ENCODE measurements at places on chromosomes 6 and 20.

DNA sequence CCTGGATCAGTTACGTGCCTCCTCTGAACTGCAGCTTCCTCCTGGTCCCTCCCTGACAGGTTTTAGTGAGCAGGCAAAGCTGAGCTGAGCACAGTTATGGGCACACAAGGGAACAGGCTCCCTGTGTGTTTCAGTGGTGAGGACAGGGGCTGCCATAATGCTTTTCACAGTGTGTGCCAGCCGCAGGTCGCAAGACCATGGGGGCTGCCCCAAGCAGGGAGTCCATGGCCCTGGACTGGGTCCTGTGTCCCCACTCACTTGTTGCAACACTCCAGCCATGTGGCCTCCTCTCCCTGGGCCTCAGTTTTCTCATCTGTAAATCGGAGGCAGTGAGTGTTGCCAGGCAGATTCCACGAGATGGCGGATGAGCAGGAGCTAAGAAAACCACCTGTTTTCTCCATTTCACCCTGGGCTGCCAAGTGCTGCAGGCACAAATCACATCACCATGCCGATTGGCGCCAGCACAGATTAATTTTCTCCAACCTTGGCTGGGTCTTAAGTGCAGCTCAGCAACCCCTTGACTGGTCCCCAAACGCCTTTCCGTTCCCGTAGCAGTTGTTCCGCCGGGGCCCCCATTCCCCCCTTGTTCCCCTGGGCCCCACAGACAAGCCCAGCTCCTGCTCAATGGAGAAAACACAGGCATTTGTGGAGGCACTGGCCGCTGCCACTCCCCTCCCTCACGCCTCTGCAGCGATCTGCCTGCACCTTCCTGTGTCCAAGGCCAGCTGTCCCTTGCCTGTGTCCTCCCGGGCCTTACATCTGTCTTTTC lies 57.1 kb upstream of the NNAT start:
- DNase-seq, result no peak

DNA sequence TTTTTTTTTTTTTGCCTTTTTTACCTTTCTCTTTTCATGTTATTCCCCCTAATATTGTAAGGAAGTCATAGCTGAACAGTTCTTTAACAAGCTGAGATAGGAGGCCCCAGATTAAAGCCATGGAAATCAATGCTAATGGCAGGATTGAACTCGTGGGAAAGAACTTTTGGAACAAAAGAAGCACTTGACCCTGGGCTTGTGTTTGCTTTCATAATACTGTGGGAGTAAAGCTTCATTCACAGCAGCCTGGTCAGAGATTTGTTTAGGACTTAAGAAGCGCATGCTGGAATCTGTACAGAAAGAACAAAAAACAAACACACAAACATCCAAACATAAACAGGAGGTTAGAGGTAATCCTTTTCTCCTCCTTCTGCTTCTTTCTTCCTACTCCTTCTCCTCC lies 5.1 kb downstream of the HEY2 start:
- no peak for DNase-seq

- DNase-seq, result no peak
Measured at GRCh38 chr6:114355300-114355699, 12.5 kb upstream of the HS3ST5 start.

DNA sequence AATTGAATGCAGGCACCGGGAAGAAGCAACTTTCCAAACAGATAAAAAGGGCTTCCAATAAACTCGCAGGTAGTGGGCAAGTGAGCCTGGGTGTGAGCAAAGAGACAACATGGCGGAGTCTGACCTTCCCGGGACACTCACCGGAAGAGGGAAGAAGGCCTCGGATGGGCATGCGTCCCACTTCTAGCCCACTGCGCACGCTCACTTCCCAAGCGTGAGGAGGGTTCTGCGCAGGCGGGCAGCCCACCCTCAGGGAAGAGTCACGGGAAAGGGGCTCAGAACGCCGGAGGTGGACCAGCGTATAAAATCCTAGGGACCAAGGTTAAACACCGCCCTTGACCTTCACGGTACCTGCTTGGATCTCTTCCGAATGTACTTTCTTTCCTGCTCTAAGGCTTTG lies 95.5 kb upstream of the AFDN start:
- DNase-seq, result no peak

- DNase-seq, result no peak
Measured at GRCh38 chr20:37630166-37630565, 63.7 kb upstream of the CTNNBL1 start.

DNA sequence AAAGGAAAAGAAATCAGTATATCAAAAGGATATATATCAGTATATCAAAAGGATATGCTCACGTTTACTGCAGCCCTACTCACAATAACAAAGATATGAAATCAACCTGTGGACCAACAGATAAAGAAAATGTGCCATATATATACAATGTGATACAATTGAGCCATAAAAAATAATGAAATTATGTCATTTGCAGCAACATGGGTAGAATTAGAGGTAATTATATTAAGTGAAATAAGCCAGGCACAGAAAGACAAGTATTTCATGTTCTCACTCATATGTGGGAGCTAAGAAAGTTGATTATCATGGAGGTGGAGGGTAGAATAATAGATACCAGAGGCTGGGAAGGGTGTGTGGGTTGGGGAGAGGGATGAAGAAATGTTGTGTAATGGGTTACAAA lies 102.9 kb upstream of the MARCKS start:
- no peak for DNase-seq

DNA sequence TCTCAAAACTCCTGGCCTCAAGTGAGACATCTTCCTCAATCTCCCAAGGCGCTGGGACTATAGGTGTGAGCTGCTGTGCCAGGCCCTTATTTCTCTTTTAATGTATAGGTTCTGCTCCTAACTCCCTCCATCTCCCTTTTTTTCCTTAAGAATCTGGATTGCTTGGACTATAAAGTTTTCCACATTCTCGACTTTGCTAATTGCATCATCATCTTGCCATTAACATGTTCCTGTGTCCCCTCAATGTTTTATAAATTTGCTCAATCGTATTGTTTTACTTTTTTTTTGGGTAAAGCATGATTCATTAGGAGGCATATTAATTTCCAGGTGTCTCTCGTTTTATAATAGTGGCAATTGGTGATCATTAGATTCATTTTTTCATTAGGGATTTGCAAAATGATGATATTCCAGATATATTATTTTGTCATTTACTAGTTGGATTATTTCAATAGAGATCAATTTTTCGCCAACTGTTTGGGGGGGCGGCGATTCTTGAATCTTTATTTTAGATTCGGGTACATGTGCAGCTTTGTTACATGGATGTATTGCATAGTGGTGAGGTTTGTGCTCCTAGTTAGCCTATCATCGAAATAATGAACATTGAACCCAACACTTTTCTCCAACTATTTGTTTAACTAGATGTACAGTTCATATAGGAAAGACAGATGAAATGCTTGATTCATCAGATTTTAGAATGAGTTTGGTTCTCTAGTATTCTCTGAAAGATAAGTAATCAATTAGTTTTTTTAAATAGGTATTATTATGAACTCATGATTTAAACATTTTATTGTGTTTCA lies 68.7 kb downstream of the CBFA2T2 start:
- DNase-seq, result no peak

- no peak for DNase-seq
Measured at GRCh38 chr6:100517106-100517505, 52.4 kb upstream of the SIM1 start.

- peak; percentile 71 for DNase-seq
Measured at GRCh38 chr20:52552181-52552872, 360.7 kb upstream of the ZFP64 start.

GRCh38 chr6:20688710-20689500 lies 154.6 kb downstream of the CDKAL1 start:
- DNase-seq, result peak; percentile 55

DNA sequence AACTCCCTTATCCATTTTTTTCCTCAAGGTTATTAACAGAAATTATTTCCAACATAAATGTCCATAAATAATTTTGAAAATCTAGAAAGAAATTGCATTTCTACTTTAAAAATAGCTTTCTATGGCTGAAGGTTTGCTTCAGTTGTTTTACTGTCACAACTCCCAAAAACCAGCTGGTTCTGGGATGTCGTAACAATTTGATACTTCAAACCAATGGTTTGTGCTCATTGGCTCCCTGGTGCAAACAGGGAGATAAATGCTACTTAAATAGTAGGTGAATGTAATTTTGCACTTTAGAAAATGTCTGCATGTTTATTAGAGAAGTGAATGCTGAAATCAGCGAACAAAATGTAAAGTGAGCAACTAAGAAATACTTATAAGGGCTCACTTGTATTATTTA lies 31.1 kb downstream of the LAMA2 start:
- no peak for DNase-seq
